ENCODE measurements at places on chromosomes 12 and 14.

DNA sequence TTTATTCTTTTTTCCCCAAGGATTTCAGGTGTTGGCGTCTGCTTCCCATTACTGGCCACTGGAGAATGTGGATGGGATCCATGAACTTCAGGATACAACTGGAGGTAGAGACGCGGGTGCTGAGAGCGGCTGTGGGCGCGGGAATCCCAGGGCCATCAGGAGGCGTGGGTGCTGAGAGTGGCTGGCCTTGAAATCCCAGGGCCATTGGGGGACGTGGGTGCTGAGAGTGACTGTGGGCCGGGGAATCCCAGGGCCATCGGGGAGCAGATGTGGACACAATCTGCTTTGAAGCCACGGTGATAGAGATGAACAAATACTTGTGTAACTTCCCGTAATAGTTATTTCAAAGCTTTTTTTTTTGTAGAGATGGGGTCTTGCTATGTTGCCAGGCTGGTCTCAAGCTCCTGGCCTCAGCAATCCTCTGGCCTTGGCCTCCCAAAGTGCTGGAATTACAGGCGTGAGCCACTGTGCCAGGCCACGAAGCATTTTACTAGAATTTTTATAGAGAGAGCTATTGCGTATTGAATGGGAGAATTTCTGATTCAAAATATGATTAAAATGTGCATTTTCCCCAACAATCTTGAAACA is 12.8 kb downstream of the ADGRD1 start:
- no peak for DNase-seq

DNA sequence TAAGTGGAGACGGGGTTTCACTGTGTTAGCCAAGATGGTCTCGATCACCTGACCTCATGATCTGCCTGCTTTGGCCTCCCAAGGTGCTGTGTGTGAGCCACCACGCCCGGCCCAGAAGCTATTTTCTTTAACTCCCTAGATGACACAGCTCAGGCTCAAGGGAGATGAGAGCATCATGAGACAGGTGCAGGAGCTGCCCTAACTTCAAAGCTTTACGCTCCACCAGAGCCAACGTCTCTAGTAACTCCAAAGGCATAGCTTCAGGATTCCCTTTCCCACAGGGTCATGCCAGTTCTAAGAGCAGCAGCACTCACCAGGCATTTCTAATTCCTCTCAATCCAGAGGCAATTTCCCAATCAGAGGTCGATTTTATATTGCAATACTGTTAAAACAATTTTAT is 21.0 kb downstream of the NDUFA12 start:
- no peak for DNase-seq

DNA sequence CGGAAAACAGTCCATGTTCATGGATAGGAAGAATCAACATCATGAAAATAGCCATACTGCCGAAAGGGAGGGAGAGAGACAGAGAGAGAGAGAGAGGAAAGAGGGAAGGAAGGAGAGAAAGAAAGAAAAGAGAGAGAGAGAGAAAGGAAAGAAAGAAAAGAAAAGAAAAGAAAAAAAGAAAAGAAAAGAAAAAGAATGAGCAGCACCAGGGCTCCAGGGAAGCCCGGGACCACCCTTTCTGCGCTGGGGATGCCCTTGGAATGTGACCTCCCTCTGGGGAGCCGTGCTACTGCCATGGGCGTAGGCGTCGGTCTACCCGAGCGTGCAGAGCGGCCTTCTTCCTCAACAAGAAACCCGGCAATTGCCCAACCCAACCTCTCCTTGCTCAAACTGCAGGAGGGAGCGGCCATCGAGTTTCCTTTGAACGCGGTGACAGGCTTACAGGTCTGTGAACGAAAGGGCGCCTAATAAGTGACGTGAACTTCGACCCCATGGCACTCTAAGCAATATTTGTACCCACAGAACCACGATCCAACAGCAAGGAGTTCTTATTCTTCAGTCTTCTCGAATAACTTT is 16.9 kb downstream of the OR6S1 start:
- peak; percentile 52 for DNase-seq

GRCh38 chr14:68924186-68925158 is 54.6 kb downstream of the ACTN1 start:
- no peak for DNase-seq

DNA sequence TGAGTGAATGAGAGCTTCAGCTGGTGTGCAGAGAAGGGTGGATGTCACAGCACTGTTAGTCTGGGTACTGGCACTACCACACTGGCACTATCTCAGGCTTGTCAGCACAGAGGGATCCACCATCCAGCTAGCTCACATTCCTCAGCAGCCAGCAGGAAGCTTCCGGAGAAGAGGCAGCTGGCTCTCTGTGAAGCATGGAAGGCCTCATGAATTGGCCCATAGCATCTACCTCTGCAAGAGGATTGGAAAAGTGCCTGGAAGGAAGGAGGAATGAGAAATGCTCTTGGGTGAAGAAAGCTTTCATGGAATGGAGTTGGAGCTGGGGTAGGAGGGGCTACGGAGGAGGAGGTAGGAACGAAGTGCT is 9.9 kb downstream of the KRT83 start:
- peak; percentile 16 for DNase-seq

DNA sequence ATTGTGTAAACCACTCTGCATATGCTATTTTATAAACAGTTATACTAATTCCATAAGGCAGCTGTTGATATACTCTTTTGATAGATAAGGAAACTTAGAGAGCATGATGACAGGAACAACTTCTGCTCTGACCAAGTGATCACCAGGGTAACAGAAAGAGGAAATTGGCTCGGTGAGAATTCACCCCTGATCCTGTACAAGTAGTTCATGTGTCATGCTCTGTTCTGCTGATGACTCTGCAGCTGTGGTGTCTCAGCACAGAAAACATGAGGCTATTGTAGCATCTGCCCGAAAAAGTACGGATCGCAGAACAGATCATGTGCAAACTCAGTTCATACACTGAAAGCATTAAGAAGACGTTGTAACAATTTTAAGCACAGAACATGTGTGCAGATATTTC is 345.0 kb downstream of the LRIG3 start:
- peak; percentile 63 for DNase-seq

Measured in fibroblast of upper back skin (primary cell).